ENCODE measurements at places on chromosomes 11 and 22. TPM values are rescaled to one million over a fixed set of nuclear protein-coding genes. Genes with fewer than 3 reads are reported as not detected.

Gene TMEM80
- total RNA-seq, result 10.3 TPM

Gene IRAG1
- not detected for total RNA-seq

Gene P4HA3
- total RNA-seq, result not detected

Gene ST3GAL4
- total RNA-seq, result 12.5 TPM

Gene OR2AT4
- not detected for total RNA-seq

Gene LMF2
- total RNA-seq, result 88.6 TPM

Gene MMP1
- not detected for total RNA-seq

Gene KREMEN1
- total RNA-seq, result 0.16 TPM

- H3K36me3 ChIP-seq, result no peaks in the 10 kb centered on the region
- no peaks in the 10 kb centered on the region for H3K27me3 ChIP-seq
- H3K4me3 ChIP-seq, result no peak overlapping the region
- H3K4me1 ChIP-seq, result peaks cover 48% of the 10 kb centered on the region
- no peak for DNase-seq
Observed at GRCh38 chr22:46056546-46057245, 79.7 kb upstream of the WNT7B start.

GRCh38 chr11:1060852-1061616 lies 13.6 kb upstream of the MUC2 start:
- no peaks in the 10 kb centered on the region for H3K36me3 ChIP-seq
- no peak overlapping the region for H3K4me3 ChIP-seq
- no peak for DNase-seq
- no peak overlapping the region for H3K27ac ChIP-seq

GRCh38 chr11:121421149-121421901 lies 30.8 kb upstream of the SORL1 start:
- no peak for DNase-seq
- H3K27ac ChIP-seq, result no peak overlapping the region
- no peak overlapping the region for H3K4me3 ChIP-seq
- no peaks in the 10 kb centered on the region for H3K36me3 ChIP-seq
- H3K4me1 ChIP-seq, result peaks cover 66% of the 10 kb centered on the region

DNA sequence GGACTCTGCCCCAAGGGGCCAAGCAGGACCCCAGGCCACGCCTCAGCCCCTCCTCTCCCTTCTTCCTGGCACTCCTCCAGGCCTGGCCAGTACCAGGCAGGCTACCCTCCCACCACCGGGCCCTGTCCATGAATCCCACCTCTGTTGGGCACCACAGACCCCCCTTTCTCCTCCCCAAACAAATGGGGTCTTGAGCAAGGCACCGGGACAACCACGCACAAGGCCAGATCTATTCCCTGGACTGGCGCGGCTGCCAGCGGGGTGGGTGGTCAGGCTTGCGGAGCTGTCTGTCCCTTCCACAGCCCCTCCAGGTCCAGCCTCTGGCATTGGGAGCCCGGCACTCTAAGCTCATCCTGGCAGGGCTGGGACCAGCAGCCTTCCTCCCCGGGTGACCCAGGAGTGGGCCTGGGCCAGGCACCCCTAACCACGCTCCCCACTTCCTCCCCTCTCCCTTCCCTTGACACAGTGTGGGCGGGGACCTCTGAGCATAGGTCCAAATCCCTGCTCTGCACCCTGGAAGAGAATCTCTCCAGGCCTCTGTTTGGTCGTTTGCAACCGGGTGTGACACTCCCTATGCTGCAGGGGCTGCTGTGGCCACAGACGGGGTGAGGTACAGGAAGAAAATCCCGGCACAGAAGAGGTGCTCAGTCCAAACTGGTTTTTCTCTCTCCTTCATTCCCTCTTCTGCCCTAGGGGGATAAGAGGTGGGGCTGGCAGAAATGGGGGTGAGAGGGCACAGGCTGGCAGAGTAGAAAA lies 14.6 kb downstream of the ELFN2 start:
- H3K27ac ChIP-seq, result no peak overlapping the region
- H3K4me3 ChIP-seq, result no peak overlapping the region
- peaks cover 8% of the 10 kb centered on the region for H3K4me1 ChIP-seq
- peaks cover 4% of the 10 kb centered on the region for H3K27me3 ChIP-seq

DNA sequence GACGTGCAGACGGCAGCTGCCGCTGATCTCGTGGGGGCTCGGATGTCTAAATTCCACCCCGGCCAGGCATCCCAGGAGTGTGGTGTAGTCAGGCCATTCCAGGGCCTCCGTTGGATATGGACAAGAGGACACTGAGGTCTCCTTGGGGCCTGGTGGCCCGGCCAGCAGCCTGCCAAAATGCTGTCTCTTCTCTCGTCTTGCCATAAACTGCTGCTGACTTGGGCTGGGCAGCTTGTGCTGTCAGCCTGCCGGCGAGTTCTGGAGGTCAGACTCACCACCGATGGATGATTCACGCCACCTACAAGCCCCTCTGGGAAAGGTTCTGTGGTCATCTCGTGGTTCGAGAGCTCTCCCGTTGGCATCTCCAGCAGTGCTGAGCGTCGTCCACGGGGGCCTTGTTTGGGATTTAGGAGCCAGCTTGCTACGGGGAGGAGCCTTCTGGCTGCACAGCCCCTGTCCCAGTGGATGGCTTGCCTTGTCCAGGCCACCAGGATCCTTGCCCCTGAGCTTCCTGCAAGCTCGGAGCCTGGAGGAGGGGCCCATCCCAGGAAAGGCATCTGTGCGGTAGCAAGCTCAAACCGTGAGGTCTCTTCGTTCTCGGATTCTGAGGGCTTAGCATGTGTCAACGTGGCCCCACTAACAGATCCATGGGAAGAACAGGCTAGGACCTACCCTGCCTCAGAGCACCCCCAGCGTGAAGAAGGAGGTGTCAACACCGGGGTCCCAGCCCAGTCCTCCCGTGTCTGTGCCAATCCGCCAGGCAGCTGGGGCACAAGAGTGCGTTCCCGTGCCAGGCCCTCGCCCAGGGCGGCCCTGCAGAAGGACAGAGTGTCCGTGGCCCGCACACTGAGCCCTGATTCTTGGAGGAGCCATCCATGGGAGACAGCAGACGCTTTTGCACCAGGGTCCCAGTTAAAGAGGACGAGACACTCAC lies 1114.1 kb downstream of the BRD1 start:
- no peaks in the 10 kb centered on the region for H3K27me3 ChIP-seq
- no peak for DNase-seq
- no peaks in the 10 kb centered on the region for H3K36me3 ChIP-seq
- no peak overlapping the region for H3K27ac ChIP-seq
- no peak overlapping the region for H3K4me3 ChIP-seq

DNA sequence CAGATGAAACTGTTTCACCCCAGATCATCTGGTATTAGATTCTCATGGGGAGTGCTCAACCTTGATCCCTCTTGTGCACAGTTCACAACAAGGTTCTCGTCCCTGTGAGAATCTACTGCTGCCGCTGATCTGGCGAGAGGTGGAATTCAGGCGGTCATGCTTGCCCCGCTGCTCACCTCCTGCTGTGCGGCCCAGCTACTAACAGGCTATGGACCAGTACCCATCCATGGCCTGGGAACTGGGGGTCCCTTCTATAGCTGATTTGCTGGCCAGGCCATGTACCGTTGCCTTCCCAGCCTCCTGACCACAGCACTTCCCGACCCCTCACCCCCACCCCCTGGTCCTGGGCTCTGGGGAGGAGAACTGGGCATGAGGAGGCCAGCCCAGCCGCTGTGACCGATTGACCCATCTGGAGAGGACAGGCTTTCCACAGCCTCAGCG lies 2.6 kb downstream of the PHLDA2 start:
- H3K27ac ChIP-seq, result no peak overlapping the region
- H3K4me3 ChIP-seq, result no peak overlapping the region
- DNase-seq, result no peak
- H3K4me1 ChIP-seq, result peaks cover 25% of the 10 kb centered on the region

DNA sequence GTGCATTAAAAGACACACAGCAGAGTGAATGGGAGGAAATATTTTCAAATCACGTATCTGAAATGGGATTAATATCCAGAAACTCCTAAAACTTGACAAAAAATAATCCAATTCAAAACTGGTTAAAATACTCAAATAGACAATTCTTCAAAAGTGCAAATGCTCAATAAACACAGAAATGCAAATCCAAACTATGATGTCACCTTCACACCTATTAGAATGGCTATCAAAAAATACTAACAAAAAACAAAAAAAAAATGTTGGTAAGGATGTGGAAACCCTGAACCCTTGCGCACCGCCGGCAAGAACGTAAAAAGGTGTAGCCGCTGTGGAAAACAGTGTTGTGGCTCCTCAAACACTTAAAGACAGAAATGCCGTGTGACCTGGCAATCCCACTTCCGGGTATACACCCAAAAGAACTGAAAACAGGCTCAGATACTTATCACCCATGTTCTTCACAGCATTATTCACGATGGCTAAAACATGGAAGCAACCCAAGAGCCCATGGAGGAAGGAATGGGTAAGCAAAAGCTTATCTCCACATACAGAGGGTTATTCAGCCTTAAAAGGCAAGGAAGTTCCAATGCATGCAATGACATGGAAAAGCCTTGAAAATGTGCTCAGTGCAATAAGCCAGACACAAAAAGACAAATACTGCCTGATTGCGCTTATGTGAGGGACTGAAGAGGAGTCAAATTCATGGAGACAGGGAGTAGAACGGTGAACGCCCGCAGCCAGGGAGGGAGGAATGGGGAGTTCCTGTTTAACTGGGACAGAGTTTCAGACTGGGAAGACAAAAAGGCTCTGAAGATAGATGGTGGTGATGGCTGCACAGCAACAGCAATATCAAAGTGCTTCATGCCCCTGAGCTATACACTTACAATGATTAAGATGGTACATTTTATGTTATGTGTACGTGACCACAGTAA lies 19.6 kb downstream of the BRD1 start:
- H3K4me1 ChIP-seq, result peaks cover 64% of the 10 kb centered on the region
- H3K27me3 ChIP-seq, result no peaks in the 10 kb centered on the region
- H3K4me3 ChIP-seq, result no peak overlapping the region
- H3K27ac ChIP-seq, result peak overlapping the region; percentile 35
- H3K36me3 ChIP-seq, result peaks cover 7% of the 10 kb centered on the region

GRCh38 chr11:43691806-43692205 lies 11.3 kb downstream of the HSD17B12 start:
- peaks cover 5% of the 10 kb centered on the region for H3K4me1 ChIP-seq
- no peaks in the 10 kb centered on the region for H3K27me3 ChIP-seq
- H3K4me3 ChIP-seq, result no peak overlapping the region
- H3K27ac ChIP-seq, result no peak overlapping the region
- no peak for DNase-seq

- peak overlapping the region; percentile 78 for H3K27ac ChIP-seq
- no peaks in the 10 kb centered on the region for H3K27me3 ChIP-seq
- no peak for DNase-seq
- H3K4me3 ChIP-seq, result peak overlapping the region; percentile 93
- H3K4me1 ChIP-seq, result peaks cover 25% of the 10 kb centered on the region
Observed at GRCh38 chr11:73598719-73599379, 937 bp upstream of the FAM168A start.

- H3K4me3 ChIP-seq, result no peak overlapping the region
- no peaks in the 10 kb centered on the region for H3K27me3 ChIP-seq
- DNase-seq, result no peak
- no peaks in the 10 kb centered on the region for H3K36me3 ChIP-seq
Observed at GRCh38 chr11:41457216-41458014, 2.0 kb downstream of the LRRC4C start.

- H3K36me3 ChIP-seq, result no peaks in the 10 kb centered on the region
- no peaks in the 10 kb centered on the region for H3K4me1 ChIP-seq
- H3K4me3 ChIP-seq, result no peak overlapping the region
- H3K27me3 ChIP-seq, result no peaks in the 10 kb centered on the region
Observed at GRCh38 chr11:93545566-93545965, 2.4 kb upstream of the SMCO4 start.
